Stimulated activated CD8-positive, alpha-beta memory T cell treated with anti-CD3 and anti-CD28 coated beads, Interleukin-15, amount 100 ng/mL, for 48 hours (primary cell): ENCODE measurements at places on chromosomes 6 and 20.

GRCh38 chr6:449486-450419 is 58.2 kb downstream of the IRF4 start:
- no peak for DNase-seq

GRCh38 chr6:102051720-102052119 is 658.2 kb downstream of the GRIK2 start:
- DNase-seq: no peak

DNA sequence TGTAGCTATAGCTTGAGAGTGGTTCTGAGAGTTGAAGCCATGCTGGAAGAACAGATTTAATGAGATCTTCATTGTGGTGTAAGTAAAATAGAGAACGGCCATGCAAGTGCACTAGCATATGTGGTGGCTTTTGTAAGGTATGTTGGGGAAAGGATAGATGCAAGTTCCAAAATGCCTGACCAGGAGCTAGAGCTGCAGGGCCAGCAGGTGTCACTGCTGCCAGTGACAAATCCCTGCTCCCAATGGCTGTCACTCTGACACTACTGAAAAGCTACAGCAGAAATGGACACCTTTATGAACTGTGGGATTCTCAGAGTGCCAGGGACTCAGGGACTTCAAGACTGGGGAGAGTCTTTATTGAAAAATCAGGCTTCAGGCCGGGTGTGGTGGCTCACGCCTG is 23.1 kb upstream of the VIP start:
- DNase-seq: no peak

- no peak for DNase-seq
These were observed 28.0 kb downstream of the RAB44 start for GRCh38 chr6:36725581-36725980.

GRCh38 chr6:112682071-112682470 is 334.9 kb downstream of the RFPL4B start:
- no peak for DNase-seq

GRCh38 chr20:22333885-22334545 is 250.4 kb downstream of the FOXA2 start:
- peak; percentile 11 for DNase-seq

- no peak for DNase-seq
These were observed 4.9 kb downstream of the FOXC1 start for GRCh38 chr6:1614448-1615150.

DNA sequence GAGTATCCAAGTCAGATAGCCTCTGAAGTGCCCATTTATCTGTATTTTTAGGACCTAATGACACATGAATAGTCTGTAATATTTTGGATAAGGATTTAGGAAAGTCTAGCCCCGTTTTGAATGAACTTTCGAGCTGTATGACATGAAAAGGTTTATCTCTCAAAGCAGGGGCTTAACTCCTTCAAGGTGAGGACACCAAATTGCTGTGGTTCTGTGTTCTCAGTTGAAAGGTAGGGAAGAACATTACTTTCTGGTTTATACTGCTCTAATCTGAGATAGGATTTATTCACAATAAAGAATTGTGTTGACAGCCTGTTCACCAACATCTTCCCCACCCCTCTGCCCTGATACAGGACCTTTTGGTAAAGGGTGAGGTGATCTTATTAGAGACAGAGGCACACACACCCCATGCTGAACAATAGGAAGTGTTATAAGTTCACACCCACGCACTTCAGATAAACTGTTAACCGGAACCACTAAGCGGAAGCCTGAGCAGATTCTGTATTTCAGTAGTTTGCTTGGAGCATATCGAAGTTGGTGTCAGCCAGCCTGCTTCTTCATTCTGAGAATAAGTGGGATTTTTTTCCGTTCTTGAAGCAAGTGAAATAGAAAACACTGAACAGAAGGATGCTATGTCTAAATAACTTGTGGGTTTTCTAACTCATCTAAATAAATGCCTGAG is 223.3 kb downstream of the TMEM242 start:
- DNase-seq: peak; percentile 34

- no peak for DNase-seq
These were observed 30.4 kb downstream of the FYN start for GRCh38 chr6:111842891-111843290.

DNA sequence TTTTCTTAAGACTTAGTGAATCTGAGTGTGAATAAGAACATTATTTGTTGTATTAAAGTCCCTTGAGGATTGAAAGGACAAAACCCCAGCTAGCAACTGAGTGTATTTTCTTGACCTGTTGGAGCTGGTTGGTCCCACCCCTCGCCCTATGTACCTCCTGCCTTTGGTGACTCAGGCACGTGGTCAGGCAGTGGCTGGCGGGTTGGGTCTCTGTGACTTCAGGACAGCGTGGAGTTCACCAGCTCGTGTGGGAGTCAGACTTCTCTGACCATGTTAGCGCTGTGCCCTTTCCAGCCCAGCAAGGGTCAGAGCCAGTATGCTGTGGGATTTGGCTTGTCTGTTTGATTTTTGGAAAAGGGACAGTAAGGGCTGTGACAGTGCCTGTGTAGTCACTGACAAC is 93.7 kb downstream of the SSR1 start:
- DNase-seq: peak; percentile 34

GRCh38 chr6:56954403-56955170 is at the start of gene BEND6:
Gene BEND6, plus strand, starts transcription at chr6:56955107. Its CDS starts 26,704 bp downstream, at chr6:56981811.
- DNase-seq: peak; percentile 1

DNA sequence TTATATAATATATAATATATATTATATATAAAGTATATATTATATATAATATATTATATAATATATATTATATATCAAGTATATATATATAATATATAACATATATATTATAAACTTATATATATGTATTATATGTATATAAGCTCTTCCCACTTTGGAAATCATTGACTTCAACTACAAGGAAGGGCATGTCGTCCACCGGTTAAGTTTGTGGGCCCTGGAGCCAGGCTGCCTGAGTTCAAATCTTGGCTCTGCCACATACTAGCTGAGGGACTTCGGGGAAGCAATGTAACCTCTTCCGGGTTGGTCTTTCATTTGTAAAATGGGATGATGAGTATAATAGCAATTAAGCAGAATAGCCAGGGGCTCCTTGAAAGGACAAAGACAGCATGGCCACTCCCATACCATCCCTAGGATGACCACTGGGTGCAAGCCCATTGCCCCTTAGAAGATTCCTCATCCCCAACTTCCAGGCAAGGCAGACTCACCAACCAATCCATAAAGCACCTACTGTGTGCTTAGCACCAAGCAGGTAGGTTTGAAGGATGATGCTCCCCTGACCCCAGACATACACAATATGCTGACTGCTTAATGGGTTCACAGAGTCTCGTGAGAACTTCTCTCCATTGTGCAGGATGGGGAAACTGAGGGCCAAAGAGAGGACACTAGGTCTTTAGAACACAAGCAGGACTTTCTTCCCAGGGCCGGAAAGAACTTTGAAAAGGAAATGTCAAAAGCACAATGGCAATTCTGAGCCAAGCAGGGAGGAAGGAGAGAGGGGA is 163.2 kb downstream of the MRPL14 start:
- DNase-seq: no peak

DNA sequence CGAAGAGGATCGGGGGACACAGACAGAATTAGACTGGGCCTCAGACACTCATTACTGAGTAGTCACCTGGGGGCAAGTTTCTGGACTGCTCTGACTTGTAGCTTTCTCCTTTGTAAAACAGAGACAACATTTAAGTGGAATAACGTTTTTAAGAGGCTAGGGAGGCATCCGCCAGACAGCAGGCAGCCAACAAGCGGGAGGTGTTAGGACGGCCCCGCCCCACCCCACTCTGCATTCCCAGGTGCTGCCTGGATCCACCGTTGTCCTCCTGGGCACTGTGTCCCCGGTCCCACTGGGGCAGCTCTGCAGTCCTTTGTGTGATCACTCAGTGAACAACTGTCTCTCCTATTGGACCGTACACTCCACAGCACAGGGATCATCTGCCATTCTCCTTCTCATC is 113.8 kb downstream of the IRF4 start:
- DNase-seq: no peak

GRCh38 chr20:37114012-37114411 is 18.2 kb upstream of the RBL1 start:
- DNase-seq: no peak
